Aortic smooth muscle cell (primary cell): ENCODE measurements at places on chromosomes 2 and 18. TPM values are rescaled to one million over a fixed set of nuclear protein-coding genes. Genes with fewer than 3 reads are reported as not detected.

The SERPINB11 gene
- total RNA-seq: not detected in 2 replicates

The HSPE1 gene
- 97.5 and 121 TPM in 2 replicates for total RNA-seq

The CCDC141 gene
- total RNA-seq: 2.6 and 7.9 TPM in 2 replicates

The NOL4 gene
- not detected in 2 replicates for total RNA-seq

The PLGLB2 gene
- 0.53 and 0.87 TPM in 2 replicates for total RNA-seq
